GM23248 (cell line): ENCODE measurements at places on chromosomes 12 and 14. TPM values are rescaled to one million over a fixed set of nuclear protein-coding genes. Genes with fewer than 3 reads are reported as not detected.

DNA sequence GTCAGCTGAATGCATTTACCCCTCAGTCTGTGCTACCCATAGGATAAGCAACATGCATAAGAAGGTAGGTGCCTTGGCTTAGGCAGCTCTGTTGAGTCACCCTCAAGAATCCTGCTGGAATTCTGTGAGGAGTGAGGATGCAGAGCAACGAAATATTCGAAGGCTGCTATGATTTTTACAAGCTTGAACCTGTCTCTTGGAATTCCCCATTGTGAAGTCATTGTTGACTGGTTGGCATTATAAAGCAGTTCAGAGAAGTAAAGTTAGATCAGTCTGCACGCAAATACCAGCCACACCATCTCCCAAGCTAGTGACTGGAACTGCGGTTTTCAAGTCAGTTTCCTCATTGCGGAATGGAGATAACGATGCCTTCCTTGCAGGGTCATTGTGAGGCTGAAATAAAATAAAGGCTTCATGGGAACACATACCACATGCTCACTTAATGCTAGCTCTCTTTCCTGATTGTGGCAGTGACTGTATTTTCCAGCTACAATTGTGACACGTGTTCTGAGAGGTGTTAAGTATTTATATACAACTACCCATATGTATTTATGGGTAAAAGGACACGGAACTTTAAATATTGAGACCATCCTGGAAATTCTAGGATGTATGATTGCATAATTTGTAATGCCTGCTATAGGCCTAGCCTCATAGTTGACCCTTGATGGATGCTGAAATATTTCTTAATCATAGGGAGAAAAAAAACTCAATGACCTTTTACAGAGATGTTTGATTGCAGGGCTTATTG lies 96.7 kb downstream of the ETV6 start:
- DNase-seq = peak; percentile 26

- DNase-seq = peak; percentile 35
Measured at GRCh38 chr12:50564237-50564947, 59.6 kb downstream of the DIP2B start.

GRCh38 chr12:132460571-132460970 lies 29.4 kb upstream of the FBRSL1 start:
- DNase-seq = peak; percentile 45

Gene PRKAB1
- total RNA-seq = 16.6 and 19.2 TPM in 2 replicates

Gene CARMIL3
- total RNA-seq = under 0.01 TPM in 1 of 2 replicates, not detected in the other

Gene ATP23
- 8.0 and 14.8 TPM in 2 replicates for total RNA-seq

Gene PTPRR
- 0.25 and 1.2 TPM in 2 replicates for total RNA-seq
